AG10803 (cell line): ENCODE measurements at places on chromosomes 13 and 19.
A peak's percentile ranks its signal among the peaks of the same experiment; 100 is the strongest.

GRCh38 chr13:59873856-59874255, 289.9 kb downstream of the DIAPH3 start:
- DNase-seq, result no peak

DNA sequence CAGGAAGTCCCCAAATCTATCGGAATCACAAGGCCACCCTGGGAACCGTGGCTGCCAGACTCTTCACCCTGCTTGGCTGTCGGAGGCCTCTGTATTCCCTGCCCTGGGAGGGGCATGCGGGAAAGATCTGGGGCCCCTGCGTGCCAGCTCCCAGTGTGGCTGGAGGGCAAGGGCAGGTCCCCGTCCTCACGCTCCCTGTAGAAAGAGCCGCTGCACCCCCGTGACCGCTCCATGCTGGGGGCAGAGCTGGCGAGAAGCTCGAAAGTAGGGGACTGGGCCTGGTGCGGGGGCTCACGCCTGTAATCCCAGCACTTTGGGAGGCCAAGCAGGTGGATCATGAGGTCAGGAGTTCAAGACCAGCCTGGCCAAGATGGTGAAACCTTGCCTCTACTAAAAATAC, 208.4 kb upstream of the SOX1 start:
- DNase-seq, result no peak

GRCh38 chr13:106567474-106568298, at the start of gene ARGLU1:
ARGLU1 (minus strand) TSS chr13:106568137; CDS start chr13:106567919, 218 bp downstream.
- peak; percentile 86 for DNase-seq

- DNase-seq, result no peak
Observed at GRCh38 chr13:110479648-110480047, 81.9 kb downstream of the RAB20 start.

GRCh38 chr13:41313117-41313516, 2.0 kb downstream of the NAA16 start:
- DNase-seq, result no peak

GRCh38 chr13:71865874-71866334, 1.1 kb downstream of the DACH1 start:
- no peak for DNase-seq

- peak; percentile 40 for DNase-seq
Observed at GRCh38 chr13:59494560-59494970, 669.2 kb downstream of the DIAPH3 start.

DNA sequence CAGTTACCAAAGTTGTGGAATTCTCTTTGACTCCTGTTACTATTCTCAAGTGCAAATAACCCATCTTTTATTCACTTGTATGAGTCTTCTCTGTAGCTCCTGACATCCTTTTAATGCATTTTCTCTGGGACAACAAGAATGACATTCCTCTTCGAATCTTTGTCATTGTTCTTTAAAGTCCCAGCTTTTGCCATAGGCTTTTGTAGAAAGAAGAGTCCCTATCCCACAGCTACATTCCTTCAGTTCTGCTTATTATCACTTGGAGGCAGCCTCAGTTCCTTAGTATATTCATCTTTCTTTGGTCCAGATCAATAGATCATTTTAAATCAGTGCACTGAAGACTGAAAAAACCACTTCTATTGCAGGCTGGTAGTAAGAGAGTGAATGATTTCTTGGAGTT, 560.2 kb downstream of the DACH1 start:
- no peak for DNase-seq

GRCh38 chr13:65932587-65933239, 1297.4 kb downstream of the PCDH9 start:
- DNase-seq, result no peak

DNA sequence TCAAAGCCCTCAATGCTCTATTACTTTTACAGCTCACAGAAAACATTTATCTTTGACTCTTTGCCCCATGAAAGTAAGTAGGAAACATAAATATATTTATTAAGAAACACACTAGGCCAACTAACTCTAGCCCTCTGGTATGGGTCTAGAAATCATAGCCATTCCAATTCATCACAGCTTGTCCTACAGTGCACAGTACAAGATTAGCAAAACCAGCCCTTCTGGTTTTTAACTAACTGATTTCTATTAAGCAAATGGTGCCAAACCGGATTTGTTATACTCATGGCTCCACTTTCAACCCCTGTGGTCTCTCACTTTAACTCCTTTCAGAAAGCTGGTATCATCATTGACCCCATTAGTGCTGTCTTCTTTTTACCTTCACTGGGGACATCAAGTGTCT, 5.6 kb upstream of the LRRC63 start:
- no peak for DNase-seq

DNA sequence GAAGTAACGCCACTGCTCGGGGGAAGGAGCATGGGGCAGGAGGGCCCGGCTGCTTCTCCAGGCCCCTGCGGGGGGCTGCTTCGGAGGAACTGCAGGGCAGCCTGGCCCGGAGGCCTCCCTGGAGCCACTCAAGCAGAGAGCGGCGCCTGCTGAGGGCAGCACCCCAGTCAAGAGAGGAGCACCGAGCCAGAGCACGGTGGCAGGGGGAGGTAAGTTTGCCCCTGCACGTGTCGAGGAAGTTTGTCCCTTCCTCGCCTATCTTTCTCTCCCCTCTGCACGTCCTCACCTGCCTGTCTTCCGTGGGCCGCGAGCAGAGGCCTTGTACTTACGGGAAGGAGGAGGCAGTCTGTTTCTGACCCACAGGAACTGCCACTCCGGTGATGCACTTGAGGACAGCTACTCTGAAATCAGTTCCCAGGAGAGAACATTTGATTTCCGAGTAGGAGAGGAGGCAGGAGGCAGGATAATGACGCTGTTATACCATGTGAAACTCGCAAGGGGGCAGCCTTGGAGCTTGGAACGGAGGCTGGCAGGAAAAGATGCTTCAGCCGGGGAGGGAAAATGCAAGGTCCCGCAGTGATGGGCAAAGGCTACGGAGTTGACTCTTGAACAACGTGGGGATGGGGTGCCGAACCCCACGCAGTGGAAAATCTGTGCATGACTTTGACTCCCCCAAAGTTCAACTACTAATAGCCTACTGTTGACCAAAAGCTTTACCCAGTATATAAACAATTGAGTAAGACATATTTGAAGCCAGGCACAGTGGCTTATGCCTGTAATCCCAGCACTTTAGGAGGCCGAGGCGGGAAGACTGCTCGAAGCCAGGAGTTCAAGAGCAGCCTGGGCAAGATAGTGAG, 5.0 kb downstream of the FFAR1 start:
- DNase-seq, result peak; percentile 69

DNA sequence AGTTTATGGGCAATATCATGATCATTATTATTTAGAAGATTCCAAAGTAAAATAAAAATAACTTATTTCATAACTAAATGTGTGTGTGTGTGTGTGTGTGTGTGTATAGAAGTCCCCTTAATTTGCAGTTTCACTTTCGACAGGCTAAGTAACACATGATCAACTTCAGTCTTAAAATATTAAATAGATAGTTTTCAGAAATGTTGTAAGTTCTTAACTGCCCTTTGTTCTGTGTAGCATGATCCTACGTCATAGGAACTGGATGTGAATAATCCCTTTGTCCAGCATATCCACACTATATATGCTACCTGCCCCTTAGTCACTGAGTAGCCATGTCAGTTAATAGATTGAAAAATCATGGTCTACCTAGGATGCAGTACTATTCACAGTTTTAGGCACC, 1863.5 kb upstream of the PCDH20 start:
- DNase-seq, result no peak

DNA sequence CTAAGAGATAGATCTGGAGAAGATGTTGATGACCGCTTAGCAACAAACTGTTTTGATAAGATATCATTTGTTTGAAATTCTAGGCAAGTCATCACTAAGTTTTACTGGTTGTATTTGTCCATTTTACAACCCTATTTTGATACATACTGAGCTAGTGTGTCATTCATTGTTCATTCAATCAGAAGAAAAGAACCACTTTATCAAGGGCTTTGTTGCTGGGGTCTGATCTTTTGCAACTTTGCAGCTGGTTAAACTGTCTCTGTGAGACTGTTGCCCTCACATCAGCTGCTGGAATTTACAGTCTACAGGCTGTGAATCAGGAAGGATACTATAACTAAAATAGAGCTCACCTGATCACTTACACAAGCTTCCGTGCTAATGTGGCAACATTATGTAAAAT, 290.5 kb downstream of the RFC3 start:
- no peak for DNase-seq

- no peak for DNase-seq
Observed at GRCh38 chr13:71304861-71305260, 562.1 kb downstream of the DACH1 start.

- peak; percentile 62 for DNase-seq
Observed at GRCh38 chr19:43780706-43781525, at the start of gene KCNN4. KCNN4 (minus strand) TSS chr19:43780973; CDS start chr19:43780861, 112 bp downstream.

GRCh38 chr13:61857198-61857597, 441.5 kb upstream of the PCDH20 start:
- DNase-seq, result no peak

DNA sequence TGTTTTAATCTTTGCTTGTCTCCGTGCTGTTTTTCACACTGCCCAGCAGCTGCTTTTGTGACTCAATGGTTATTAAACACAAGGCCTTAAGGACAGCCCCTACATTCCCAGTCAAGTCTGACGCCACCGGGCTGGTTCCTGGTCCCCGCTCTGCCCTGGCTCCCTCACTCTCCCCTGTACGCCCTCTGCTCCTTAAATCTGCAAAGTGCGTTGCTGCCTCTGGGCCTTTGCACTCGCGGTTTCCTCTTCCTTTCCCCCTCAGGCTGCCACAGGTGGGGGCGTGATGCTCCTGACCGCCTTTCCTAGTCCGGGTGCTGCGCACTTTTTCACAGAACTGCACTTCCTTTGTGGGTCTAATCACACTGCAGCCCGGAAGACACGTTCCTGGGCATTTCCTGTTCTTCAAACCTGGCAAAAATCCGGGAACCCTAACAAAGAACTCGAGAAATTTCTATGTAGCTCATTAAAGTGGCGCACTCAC, 25.6 kb downstream of the NOSIP start:
- no peak for DNase-seq

DNA sequence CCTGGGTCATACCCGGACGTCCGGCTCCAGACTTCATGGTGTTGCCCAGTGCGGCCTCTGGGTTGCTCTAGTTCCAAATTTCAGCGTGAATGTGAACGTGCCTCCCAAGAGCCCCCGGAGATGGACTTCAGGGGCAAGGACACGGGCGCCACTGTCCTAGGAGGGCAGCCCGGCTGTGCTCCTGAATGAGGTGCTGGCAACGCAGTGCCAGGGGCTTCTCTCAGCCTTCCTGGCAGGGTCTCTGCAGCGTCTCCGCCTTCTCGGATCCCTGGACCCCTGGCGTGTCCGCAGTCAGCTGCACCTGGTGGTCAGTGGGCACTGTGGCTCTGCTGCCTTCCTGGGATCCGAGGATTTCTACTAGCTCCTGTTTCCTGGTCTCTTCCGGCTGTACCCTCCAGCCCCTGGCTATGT, 101.7 kb upstream of the MCF2L start:
- DNase-seq, result no peak

DNA sequence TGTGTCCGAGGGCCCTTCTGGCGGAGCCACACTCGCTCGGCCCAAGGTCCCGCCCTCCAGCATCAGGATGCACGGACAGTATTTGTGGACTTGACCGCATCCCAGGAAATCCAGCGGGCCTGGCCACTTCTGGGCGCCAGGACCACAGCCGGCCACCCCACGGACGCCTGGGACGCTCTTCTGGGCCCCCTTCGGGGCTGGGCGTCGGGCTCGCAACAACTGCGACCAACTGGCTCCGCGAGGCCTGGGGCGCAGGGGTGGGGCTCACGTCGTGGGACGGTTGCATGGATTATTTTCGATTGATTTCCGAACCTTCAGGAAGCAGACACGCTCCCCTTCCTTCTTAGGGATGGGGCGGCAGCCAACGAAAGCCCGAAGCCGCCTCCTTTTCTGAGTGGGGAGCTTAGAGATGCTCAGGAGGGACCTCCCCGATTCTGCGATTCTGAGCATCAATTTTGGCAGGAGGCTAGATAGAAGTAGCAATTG, 521 bp upstream of the NUP58 start:
- peak; percentile 12 for DNase-seq

GRCh38 chr13:45368005-45368404, 27.0 kb upstream of the TPT1 start:
- no peak for DNase-seq

- no peak for DNase-seq
Observed at GRCh38 chr19:2487842-2488241, 11.9 kb downstream of the GADD45B start.

DNA sequence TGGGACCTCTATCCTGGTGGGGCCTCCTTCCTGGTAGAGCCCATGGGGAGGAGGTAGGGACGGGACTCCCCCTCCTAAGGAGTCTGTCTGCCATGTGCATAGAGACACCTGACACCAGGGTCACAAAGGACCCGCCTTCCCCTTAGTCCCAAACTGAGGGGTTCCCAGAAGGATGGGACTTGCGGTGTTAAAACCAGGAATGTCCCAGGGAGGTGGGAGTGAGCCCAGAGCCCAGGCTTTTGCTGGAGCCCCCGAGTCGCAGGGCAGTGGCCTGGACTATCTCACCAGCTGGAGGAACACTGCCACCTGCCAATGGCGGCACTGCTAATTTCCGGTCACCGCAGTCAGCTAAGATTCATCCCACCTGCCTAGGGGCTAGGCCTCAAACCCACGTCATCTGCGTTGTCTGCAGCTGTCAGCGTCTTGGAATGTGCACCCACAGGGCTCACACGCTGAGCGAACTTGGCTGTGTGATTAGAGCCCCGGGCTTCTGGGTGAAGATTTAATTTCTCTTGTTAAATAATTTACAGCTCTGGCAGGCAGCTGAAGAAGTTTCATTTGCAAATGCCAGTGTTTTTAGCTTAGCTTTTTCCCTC, 31.9 kb upstream of the ATP11A start:
- peak; percentile 61 for DNase-seq

- no peak for DNase-seq
Observed at GRCh38 chr13:44440046-44440608, 66.5 kb downstream of the SERP2 start.

- no peak for DNase-seq
Observed at GRCh38 chr13:75494491-75494890, 12.5 kb upstream of the TBC1D4 start.

- no peak for DNase-seq
Observed at GRCh38 chr19:30309905-30310601, 62.1 kb upstream of the ZNF536 start.

- DNase-seq, result no peak
Observed at GRCh38 chr19:900043-900301, 6.7 kb downstream of the RNU6-9 start.

DNA sequence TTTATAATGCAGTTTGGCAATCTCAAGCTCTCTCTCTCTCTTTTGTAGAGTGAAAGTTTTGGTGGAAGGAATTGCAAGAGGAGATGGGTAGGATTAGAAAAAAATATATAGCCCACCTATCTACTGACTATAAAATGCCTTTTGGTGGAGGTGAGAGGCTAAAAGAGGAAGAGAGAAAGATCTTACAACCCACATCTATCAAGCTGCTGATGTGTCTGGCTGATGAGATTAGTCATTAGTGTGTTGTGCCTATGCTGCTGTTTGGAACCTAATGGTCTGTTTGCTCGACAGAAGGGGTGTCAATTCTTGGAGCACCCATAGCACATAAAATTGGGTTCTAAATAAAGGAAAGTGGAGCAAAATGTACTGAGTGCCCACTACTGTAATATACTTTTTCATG, 411.0 kb downstream of the HS6ST3 start:
- DNase-seq, result no peak

- no peak for DNase-seq
Observed at GRCh38 chr13:22082437-22083100, 411.7 kb downstream of the FGF9 start.

GRCh38 chr13:37868691-37869505, 674 bp downstream of the TRPC4 start:
- DNase-seq, result peak; percentile 67
